Epithelial cell of alveolus of lung (primary cell): ENCODE measurements at places on chromosomes 4 and X. TPM values are rescaled to one million over a fixed set of nuclear protein-coding genes. Genes with fewer than 3 reads are reported as not detected.

The SRPX2 gene
- 17.9 and 79.9 TPM in 2 replicates for total RNA-seq

The GUCY1B1 gene
- total RNA-seq: 8.1 and 20.5 TPM in 2 replicates

The TRPC5OS gene
- not detected in 2 replicates for total RNA-seq

The SNCA gene
- total RNA-seq: 21.2 and 27.5 TPM in 2 replicates

The CYP2U1 gene
- total RNA-seq: 3.2 and 6.9 TPM in 2 replicates

The BMPR1B gene
- 1.0 and 3.4 TPM in 2 replicates for total RNA-seq

The CD40LG gene
- total RNA-seq: not detected in 2 replicates

The SPATA18 gene
- total RNA-seq: 5.9 and 6.9 TPM in 2 replicates

The GLRB gene
- total RNA-seq: 1.1 and 5.8 TPM in 2 replicates

The NAA11 gene
- not detected in 2 replicates for total RNA-seq

The SLC26A1 gene
- total RNA-seq: not detected in 2 replicates

The STAP1 gene
- not detected in 2 replicates for total RNA-seq
